ENCODE measurements at places on chromosomes 7 and 10. TPM values are rescaled to one million over a fixed set of nuclear protein-coding genes. Genes with fewer than 3 reads are reported as not detected.
A peak's percentile ranks its signal among the peaks of the same experiment; 100 is the strongest.

Gene SLC35B4
- 24.0 TPM for total RNA-seq

- peak; percentile 13 for DNase-seq
Observed at GRCh38 chr10:128268015-128268722, 141.9 kb upstream of the MKI67 start.

DNA sequence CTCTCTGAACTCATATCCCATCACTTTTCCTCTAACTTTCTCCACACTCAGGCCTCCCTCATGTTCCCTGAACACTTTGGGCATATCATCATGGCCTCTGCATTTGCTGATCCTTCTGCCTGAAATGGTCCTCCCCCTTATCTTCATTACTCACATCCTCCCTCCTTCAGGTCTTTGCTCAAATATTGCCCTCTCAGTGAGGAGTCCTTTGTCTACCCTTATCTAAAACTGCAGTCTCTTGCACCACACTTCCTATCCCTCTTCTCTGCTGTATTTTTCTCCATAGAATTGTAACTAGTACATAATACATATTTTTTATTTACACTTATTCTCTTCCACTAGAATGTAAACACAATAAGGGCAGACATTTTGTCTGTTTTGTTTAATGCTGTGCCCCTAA, 41.7 kb downstream of the DNAJC1 start:
- DNase-seq, result no peak

Gene C10orf62
- total RNA-seq, result not detected

GRCh38 chr10:72889391-72889831, 4.1 kb upstream of the OIT3 start:
- DNase-seq, result peak; percentile 26

DNA sequence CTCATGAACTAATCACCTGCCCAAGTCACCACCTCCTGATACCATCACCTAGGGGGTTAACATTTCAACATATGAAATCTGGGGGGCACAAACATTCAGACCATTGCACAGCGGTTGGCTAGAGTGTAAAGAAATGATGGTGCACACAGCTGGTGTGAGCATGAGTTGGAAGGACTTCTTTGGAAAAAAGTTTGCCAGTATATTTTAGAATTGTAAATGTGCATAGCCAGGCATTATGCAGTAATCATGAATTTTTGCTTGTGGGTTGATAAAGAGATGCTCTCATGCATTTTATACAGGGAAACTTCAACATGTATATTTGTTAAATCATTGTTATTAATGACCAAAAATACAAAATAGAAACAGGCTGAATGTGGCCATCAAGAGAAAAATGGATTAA, 100.0 kb downstream of the VWC2 start:
- DNase-seq, result no peak

Gene ZNF138
- total RNA-seq, result 6.7 TPM

DNA sequence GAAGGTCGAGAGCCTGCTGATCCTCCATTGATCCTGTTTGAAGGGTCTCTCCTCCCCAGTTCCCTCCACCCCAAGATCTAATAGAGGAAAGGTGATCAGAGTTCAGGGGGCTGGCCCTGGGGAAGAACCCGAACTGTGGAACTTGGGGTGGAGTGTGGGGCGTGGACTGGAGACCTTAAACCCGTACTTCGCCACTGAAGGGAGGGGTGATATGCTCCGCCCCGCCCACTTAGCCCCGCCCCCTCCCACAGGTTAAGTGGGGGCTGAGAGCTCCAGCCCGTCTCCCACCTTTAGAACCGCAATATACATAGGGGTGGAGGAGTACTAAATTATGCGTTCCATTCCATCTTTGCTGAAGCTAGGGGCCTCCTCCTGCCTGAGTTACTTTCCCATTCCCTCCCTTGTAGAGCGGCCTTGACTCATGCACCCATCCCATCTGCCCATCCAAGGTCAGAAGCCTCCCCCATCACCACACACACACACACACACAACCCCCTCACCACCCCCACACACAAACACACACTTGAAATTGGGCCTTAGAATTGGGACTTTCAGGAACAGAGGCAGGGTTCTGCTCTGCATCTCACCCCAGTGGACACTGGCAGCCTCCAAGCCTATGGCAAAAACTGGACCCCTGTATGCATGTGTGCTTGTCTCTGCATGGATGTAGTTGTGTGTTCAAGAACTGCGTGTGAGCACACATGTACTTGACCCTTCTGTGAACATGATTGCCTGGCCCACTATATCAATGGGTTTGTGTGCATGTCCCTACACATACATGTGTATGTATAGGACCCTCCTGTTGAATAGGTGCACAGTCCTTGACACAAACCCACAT, 991 bp downstream of the SEMA4G start:
- DNase-seq, result no peak

Gene CEP41
- total RNA-seq, result 32.0 TPM

GRCh38 chr7:13024121-13024674, 336.8 kb downstream of the ARL4A start:
- DNase-seq, result no peak

DNA sequence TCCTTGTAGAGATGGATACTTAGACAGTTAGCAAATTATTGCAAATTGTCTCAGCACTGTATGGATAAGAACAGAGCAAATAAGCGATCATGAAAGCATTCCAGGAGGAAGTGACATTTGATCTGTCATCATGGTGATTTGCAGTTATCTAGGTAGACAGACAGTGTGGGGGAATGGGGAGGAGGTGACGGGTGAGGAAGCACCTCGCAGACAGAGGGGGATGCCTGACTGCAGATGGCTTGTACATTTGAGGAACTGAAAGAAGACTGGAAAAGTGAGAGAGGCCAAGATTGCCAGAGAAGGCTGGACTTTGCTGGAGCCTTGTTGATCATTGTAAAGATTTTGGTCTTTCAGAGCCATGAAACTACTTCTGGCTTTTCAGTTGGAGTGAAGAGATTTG, 318.2 kb upstream of the CELF2 start:
- no peak for DNase-seq

GRCh38 chr7:101772508-101773211, 44.8 kb upstream of the CUX1 start:
- DNase-seq, result peak; percentile 15

- DNase-seq, result no peak
Observed at GRCh38 chr7:154566877-154567276, 436.0 kb downstream of the PAXIP1 start.

- DNase-seq, result peak; percentile 2
Observed at GRCh38 chr7:38700116-38700515, 68.9 kb upstream of the AMPH start.

DNA sequence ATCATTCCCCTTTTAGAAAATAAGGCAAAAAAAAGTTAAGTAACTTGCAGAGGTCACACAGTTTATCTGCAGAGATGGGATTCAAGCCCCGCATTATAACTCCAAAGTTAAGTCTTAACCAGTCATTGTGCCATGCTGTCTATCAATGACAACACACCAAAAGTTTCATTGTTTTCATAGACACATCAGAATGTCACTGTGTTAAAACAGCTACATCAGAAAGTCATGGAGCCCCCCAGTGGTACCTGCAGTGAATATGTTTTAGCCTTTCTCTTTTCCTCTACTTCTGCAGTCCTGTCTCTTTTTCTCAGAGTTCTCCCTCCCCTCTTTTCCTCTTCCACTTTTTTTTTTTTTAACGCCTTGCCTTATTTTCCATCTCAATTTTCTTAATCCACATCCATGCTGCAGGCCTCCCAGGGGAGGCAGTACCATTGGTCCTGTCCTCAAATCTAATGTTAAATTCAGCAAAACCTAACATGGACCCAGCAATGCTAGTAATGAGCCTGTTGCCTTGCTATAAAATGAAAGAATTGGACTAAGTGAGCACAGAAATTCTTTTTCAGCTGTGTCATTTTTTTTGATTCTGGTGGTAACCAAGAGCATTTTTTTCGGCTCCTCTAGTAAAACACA, 3.8 kb upstream of the NRCAM start:
- peak; percentile 48 for DNase-seq

- no peak for DNase-seq
Observed at GRCh38 chr7:64873155-64873500, 29.9 kb upstream of the ZNF273 start.

DNA sequence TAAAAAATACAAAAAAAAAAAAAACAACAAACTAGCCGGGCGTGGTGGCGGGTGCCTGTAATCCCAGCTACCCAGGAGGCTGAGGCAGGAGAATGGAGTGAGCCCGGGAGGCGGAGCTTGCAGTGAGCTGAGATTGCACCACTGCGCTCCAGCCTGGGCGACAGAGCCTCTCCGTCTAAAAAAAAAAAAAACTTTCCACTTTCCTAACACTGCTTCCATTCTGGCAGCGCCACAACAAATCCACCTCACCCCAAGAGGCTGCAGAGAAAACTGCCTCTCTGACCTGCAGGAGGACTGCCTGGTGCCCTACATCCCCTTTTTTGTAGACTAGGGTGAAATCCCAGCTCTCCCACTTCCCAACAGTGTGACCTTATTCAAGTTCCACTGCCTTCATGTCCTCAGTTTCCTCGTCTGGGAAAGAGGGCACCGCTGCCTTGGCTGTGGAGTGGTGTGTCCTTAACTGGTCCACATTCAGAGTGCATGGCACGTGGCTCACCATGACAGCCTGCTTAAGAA, 2.6 kb upstream of the MBL2 start:
- DNase-seq, result no peak

DNA sequence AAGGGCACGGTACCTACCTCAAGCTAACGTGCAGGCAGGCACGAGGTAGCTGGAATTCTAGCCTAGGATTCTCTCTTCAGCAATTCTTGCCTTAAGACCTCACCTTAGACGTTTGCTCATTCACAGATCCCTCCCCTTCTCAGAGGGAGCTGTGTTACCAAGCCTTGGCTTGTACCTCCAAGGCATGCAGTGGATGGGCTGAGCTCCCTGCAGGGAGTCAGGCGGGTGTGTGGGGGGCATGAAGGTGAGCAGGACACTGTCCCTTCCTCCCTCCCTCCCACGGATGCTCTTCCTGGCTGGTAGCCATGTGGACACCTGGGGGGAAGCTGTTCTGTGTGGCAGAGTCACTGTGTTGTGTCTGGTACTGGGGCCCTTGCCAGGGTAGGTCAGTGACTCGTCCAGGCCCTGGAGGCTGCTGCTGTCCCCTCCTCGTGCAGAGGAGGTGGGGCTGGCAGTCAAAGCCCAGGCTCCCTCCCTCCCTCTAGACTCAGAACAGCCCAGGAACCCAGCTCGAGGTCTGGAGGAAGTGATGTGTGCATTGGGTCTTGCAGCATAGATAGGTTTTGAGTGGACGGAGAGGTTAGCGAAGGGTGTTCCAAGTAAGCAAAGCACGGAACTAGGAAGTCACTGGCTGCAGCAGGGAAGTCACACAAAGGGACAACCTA, 222.2 kb upstream of the SH2B2 start:
- DNase-seq, result peak; percentile 62

- peak; percentile 26 for DNase-seq
Observed at GRCh38 chr7:157845203-157845835, 508.5 kb downstream of the DNAJB6 start.

Gene CFAP43
- total RNA-seq, result 2.1 TPM

Gene CALHM2
- total RNA-seq, result 37.7 TPM

DNA sequence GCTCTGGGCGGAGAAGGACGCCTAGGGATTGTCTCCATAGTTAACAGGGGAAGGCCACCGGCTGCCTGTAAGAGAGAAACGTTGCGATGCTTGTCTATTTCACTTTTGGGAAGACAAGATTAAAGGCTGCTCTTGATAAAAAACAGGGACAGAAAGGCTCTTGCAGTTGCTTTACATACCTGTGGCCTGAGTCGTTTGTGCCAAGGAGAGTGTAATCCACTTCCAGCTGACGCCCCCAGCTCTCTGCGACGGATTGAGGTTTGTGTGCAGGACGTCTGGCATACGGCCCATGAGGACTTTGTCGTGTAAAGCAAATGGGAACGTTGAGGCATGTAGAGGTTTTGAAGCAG, 1.1 kb downstream of the MAP3K8 start:
- DNase-seq, result peak; percentile 37

Gene SKIDA1
- 1.9 TPM for total RNA-seq

DNA sequence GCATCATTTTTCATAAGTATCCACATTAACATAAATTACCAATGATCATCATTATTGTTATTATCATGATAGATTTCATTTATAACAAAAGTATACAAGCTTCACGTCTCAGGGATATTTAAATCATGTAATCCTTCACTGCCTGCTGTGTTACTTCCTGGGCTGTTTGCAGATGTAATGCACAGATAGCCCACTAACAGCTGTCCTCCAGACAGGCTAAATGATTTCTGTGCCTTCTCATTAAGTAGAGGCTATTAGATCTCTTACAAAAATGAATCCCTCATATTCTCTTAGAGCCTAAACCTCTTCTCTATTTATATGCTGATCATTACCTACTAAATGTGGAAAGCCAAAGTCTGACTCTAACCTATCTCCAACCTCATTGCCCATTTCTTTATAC, 9.3 kb downstream of the PCLO start:
- DNase-seq, result no peak

GRCh38 chr7:88091988-88092675, 127.7 kb downstream of the SRI start:
- no peak for DNase-seq

Gene PIK3AP1
- total RNA-seq, result 4.5 TPM

DNA sequence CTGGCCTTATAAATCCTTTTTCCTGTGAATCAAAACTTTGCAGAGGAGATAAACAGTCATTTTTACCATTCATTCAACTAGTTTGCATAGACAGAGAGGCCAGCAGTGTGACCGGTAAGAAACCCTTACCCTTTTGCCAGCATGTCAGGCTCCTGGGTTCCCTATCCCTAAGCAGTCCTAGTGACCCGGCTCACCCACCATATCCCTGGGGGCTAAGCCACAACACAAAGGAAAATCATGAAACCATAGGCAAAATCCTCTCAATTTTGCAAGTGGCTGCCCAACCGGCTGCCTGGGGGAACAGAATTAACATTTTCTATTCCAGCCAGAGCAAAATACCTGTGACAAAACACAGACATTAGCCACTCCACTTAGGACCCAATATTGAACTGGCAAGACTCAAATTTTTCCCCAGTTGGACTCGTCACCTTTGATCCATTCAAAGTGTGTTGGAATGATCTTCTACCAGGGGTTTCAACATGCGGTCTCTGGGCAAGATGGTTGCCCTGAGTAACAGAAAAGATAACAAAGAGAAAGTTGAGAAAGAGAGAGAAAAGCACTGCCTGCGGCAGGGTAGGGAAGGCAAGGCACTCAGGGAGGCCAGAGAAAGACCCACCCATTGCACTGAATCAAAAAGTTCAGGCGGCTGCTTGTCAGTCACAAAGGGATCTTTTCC, 174.8 kb upstream of the NAMPT start:
- DNase-seq, result no peak

- no peak for DNase-seq
Observed at GRCh38 chr7:137755427-137755826, 91.3 kb downstream of the DGKI start.

DNA sequence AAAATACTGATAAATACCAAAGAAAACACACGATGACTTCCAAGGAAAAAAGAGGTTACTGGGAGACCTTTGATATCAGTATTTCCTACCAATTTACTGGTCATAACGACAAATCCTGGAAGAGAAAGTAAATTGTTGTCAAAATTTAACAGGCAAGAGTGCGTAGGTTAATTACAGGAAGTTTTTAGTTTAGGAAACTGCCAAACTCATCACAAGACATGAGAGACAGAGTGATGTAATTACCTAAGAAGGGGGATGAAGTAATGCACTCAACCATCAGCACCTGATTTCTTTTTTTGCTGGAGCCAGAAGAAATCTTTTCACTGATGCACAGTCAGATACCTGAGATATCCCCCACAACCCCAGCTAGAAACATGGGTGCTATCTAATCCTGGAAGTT, 16.8 kb downstream of the MACC1 start:
- DNase-seq, result no peak

- no peak for DNase-seq
Observed at GRCh38 chr10:88195841-88196240, 332.4 kb downstream of the PTEN start.

GRCh38 chr10:128725531-128725930, 599.3 kb upstream of the MKI67 start:
- DNase-seq, result no peak

GRCh38 chr10:50625649-50626132, 1.9 kb upstream of the SGMS1 start:
- DNase-seq, result peak; percentile 7
